ENCODE measurements at places on chromosomes 1 and 21.

- DNase-seq: no peak
These were observed 93.0 kb upstream of the BMP8A start for GRCh38 chr1:39398278-39399021.

DNA sequence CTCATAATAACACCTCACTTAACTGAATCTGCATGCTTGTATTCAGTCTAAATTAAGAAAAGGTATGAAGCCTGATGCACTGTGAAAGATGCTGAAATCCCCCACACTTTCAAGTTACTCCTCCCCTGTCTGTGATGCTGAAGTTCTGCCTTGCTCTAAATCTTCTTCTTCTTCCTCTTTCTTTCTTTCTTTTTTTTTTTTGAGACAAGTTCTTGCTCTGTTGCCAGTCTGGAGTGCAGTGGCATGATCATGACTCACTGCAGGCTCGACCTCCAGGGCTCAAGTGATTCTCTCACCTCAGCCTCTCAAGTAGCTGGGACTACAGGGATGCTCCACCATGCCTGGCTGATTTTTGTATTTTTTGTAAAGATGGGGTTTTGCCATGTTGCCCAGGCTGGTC is 231.0 kb upstream of the B3GALT2 start:
- DNase-seq: no peak

- DNase-seq: no peak
These were observed 118.1 kb downstream of the SPSB1 start for GRCh38 chr1:9410737-9411297.

DNA sequence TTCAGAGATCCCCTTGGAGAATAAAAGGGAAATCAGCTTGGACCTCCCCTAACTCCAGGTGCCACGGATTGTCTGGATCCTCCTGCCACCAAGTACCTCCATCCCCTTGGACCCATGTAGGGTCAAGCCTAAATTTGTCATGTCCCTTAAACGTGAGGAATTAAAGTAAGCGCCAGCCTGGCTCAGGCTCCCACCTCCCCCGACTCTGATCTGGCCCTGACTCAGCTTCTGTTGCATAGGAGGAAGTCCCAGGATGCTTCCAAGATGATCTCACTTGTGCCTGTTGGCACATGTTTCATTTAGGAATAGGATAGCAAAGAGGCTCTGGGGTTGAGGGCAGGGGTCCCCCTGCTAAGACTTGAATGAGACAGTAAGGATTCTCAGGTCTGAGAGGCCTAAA is 231.9 kb upstream of the JUN start:
- DNase-seq: no peak

GRCh38 chr1:237042526-237042891 is 525 bp downstream of the RYR2 start:
- DNase-seq: no peak

DNA sequence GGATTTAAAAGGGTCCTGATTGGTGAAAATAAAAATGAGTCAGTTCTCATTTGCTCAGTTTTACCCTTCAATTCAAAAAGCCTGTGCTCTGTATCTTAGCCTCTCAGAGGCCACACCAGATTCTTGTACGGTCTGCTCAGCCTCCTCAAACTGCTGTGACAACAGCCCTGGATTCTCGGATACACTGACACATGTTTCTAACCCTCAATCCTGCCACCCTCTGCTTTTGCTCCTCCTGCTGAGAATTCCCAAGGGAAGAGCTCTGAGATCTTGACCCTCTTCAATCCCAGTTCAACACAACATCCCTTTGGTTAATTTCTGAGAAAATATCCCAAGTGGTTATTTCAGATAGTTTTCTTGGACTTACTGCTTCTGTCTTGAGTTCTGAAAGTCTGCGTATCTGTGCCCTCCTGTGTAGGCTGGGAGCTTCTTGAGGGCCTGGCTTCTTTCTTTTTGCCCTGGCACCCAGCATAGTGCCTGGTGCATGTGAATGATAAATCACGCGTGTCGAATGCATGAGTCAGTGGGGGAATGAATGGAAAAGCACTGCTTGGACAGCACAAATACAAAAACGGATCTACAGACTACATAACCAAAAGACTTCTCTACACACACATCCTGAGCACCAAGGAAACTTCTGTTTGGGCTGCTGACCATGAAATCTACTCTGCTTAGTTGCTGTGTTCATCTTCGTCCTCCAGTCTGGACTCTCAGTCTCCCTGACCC is 24.5 kb downstream of the IRF2BP2 start:
- DNase-seq: no peak

DNA sequence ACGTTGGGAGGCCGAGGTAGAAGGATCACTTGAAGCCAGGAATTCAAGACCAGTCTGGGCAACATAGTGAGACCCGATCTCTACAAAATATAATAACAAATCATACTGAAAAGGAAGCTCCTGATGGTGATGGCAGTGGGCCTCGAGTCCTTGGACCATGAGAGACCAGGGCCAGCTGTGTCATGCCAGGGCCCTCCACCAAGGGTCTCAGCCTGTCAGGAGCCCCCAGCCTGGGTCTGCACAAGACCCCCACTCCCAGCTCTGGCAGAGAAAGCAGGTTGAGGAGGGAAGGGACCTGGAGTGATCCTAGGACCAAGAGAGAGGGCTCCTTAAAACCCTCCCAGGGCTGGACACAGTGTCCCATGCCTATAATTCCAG is 6.7 kb upstream of the CTRC start:
- DNase-seq: no peak

DNA sequence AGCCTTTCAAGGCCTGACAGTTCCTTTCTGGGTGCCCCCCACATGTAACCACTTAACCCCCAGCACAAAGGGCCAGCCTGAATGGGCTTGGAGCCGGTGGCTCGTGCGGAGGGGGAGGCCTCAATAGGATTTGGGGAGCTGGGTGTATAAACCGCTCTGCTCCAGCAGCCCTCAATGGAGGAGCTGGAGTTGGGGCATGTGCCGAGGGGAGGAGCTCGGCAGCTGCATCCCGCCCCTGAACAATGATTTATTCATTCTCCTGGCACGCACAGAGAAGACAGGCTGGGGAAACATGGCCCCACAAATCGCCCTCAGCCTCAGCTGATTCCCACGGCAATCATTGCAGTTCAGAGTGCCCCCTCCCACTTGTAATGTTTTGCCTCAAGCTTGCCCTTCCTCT is 6.9 kb upstream of the C1orf216 start:
- no peak for DNase-seq

GRCh38 chr1:213094446-213094845 is 43.4 kb downstream of the RPS6KC1 start:
- no peak for DNase-seq

DNA sequence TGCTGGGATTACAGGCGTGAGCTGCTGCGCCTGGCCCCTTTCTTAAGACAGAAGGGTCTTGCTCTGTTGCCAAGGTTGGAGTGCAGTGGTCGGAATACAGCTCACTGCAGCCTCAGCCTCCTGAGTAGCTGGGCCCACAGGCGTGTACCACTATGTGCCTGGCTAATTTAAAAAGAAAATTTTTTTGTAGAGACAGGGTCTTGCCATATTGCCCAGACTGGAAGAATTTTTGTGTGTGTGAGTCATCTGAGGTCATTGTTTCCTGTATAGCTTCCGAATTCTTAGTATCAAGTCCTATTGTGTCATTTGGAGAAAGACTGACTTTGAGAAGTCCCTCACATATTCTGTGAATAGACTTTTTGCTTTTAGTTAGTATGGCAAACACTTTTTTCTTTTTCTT is 4.7 kb downstream of the SZRD1 start:
- no peak for DNase-seq

GRCh38 chr21:44911384-44912157 is 9.1 kb downstream of the ITGB2 start:
- DNase-seq: peak; percentile 63

DNA sequence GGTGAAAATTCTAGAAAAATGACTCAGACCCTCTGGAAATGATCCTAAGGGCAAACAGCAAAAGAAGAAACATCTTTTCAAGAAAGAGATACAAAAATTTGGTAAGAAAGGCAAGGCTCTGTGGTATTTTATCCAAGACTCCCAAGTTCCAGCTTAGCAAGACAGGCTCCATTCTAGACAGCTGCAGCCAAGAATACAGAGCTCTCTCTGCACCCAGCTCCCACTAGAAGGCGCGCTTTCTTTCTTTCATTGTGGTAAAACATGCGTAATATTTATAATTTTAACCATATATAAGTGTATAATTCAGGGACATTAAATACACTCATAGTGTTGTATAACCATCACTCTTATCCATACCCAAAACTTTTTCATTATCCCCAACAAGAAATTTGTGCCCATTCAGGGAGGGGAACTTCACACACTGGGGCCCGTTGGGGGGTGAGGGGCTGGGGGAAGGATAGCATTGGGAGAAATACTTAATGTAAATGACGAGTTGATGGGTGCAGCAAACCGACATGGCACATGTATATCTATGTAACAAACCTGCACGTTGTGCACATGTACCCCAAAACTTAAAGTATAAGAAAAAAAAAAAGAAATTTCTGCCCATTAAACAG is 2.2 kb upstream of the HFM1 start:
- DNase-seq: no peak

DNA sequence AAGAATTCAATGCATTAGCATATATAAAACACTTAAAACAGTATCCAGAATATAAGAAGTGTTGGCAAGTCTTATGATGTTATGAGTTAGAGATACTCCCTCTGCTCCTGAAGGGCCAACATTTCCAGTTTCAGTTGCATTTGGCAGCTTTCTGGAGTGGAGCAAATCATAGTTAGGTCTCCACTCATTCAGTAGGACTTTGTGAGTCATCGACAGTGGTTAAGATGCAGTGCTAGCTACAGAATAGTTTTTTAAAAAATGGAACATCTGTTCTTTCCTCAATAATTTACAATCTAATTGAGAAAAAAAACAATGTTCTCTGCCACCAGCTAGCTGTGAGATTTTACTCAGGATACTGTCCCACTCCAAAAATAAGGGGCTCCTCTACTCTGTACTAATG is 389.1 kb downstream of the HLX start:
- DNase-seq: no peak

GRCh38 chr21:18023711-18024110 is 204.6 kb upstream of the C21orf91 start:
- DNase-seq: no peak

DNA sequence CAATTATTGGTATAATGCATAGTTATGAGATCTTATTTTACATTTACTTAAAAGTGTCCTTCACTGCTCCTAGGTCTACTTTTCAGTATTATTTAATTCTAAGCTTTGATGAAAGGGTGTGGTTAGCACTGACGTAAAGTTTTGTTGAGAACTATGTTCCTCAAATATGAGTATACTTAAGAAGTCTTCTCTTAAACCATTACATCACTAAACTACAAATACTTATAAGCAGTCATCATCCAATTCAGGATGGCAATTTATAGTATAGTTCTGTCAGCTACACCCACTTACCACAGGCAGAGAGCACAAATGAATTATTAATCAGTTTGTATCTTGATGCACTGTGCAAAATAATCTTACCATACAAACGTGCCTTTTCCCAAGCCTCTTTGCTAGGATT is 27.0 kb downstream of the TRMT1L start:
- no peak for DNase-seq

- DNase-seq: no peak
These were observed 30.7 kb downstream of the ZBTB17 start for GRCh38 chr1:15945011-15945831.

- DNase-seq: no peak
These were observed 30.6 kb downstream of the RABIF start for GRCh38 chr1:202858331-202858730.

GRCh38 chr1:43539726-43540434 is 9.2 kb downstream of the PTPRF start:
- no peak for DNase-seq

DNA sequence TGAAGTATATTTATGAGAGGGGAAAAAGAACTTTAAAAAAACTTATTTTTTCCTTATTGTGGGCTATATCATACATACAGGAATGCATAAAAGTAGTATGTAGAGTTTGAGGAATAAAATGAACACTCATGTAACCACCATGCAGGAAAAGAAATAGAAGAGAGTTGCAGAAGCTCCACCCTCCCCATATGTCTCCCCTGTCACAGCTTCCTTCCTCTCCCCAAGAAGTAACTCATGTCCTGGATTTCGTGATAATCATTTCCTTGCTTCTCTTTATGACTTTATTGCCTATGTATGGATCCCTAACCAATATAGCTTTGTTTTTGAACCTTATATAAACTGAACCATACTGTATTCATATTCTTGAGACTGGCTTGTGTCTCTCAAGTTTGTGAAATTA is 126.4 kb downstream of the ZZZ3 start:
- DNase-seq: no peak

- DNase-seq: no peak
These were observed 57.2 kb downstream of the CACHD1 start for GRCh38 chr1:64527165-64527564.

DNA sequence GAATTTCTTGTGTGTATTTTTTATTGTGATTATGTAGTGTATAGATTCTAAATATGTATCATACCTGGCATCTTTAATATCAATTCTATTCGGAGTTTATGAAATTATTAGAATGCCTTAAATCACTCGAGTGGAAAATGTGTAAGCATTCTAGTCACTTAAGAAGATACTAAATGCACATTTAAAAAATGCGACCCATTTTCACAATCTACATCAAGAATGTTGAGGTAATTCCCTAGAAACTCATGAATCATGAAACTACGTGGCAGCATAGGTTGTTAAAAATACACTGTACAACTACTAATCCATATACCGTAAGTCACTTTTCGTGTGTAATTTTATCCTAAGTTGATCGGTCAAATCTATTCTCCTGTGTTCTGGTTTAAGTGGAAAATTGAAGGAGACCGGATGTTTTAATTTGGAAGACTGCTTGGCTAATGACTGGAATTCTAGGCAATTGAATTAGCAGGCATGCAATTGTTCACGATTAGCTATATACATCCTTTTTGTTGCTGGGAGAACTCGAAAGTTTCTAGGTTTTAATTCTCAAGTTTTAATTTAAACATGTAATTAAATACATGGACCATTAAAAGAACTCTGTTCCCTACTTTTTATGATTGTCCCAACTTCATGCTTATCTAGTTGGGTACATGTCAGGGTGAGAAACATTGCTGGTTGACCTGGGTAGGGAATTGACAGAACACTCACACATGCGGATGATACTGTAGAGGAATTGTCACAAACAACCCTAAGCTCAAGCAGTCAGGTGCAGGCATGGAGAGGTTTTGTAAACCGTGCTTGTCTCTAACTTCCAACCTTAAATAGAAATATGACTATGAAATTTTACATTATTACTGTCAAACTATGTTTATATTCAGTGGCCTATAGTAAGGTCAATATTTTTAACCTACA is 6.6 kb downstream of the ZBTB18 start:
- no peak for DNase-seq

DNA sequence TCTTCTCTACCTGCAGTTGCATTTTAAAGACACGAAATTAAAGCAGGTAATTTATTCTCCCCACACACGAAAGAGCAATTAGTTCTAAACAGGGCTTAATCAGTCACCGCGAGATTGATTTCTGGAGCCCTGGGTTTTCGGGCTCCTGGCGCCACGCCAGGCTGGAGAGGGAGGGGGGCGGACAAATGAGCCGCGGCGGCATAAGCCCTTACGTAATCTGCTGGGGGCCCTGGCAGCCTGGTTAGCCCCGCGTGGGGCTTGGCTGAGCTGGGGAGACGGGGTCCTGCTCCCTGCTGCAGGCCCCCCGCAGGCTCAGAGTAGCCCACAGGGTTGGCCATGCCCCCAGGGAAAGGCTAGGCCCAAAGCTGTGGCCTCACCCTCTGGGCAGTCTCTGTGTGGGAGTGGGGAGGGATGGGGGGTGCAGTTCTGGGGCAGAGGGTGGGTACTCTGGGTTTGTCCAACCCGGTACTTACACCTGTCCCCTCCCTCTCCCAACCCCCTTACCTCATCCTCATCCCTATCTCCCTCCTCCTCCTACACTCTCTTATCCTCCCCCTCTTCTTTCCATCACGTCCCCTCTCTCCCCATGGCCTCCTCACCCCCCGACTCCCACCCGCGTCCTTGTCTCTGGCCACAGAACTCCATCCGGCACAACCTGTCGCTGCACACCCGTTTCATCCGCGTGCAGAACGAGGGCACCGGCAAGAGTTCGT is 19.9 kb downstream of the FOXO6 start:
- DNase-seq: no peak
